ENCODE measurements at places on chromosomes 1 and 21.

- DNase-seq = peak; percentile 74
Measured at GRCh38 chr1:178168536-178168935, 74.6 kb downstream of the RASAL2 start.

GRCh38 chr1:202713110-202713509 is 2.9 kb upstream of the SYT2 start:
- no peak for DNase-seq

DNA sequence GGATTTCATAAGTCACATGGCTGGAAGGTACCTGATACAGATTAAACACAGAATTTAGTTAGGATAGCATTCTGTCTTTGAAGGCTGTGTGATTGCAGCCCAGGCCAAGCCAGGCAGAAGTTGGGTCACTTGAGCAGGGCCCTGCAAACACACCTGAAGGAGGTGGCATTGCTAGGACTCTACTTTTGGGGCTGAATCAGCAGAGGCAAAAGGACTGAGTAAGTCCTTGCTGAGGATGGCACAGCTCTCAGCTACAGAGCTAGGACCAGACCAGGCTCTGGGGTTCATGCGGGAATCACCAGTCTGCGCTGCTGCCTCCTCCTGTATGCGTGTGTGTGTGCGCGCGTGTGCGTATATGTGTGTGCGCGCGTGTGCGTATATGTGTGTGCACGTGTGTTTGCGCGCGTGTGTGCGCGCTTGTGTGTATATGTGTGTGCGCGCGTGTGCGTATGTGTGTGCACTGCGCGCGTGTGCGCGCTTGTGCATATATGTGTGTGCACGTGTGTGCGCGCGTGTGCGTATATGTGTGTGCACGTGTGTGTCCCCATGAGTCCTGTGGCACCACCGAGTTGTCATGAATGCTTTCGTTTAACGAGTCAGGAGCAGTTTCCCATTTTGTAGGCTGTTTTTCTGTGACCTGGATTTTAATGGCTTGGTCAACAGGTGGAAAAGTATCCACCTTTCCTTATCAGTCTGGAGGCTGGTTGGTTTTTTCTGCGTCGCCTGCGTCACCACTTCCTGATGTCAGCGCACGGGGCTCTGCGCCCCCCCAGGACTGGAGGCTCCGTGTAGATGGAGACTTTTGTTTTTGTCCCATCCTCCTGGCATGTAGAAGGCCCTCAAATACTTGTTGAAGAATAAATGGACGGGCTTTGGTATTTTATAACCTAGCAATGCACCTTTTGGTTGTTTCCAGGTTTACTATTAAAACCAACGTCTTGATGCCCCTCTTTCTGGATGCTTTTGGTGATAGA is 34.7 kb downstream of the ADARB1 start:
- no peak for DNase-seq

DNA sequence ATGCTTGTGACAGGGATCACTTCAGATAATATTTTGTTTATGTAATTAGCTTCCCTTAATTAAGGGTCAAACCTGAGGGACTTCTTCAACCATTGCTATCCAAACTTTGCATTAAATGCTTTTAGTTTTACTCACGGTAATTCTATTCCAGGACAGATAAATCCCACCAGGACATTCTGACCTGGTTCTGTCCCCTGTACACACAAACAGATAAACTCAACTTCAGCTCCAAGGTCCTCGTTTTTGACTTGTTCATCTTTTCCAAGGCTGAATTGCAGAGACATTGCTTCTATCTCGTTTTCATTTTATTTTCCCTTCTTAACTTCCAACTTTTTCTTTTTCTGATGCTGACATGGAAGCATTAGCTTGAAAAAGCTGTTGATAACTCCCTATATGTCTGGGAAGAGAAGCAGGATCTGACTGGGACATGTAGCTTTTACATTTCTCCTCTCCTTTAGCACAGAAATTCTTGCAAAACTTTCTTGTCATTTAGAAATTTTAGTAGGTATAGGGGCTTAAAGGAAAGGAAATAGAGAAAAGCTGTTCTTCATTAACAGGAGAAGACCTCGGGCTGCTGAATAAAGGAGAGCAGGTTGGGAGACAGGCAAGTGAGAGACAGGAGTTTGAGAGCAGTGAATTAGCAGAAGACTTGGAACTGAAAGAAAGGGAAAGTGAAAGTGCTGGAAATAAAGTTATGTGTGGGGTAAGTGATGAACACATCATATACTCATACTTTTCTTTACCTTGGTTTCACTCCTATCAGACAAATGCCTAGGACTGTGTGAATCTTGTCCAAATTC is 231.7 kb upstream of the B3GALT2 start:
- DNase-seq = peak; percentile 60

DNA sequence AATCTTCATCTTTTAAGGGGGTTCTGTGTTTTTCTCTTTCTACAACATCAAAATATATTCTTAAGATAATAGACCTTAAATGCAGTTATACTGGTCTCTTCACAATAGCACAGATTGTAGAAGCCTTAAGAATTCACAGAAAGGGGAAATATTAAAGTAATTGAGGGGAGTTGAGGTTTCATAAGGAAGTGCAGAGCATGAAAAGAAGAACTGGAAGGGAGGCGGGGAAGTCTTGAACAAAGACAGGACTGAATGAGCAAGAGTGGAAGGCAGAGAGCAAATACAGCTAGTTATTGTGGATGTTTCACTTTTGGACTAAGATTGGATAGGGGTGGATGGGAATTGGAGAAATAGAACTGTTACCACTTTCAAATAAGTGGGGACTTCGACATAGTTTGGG is 67.7 kb downstream of the PTGER3 start:
- DNase-seq = no peak

GRCh38 chr1:91751275-91751674 is 134.7 kb downstream of the TGFBR3 start:
- no peak for DNase-seq

DNA sequence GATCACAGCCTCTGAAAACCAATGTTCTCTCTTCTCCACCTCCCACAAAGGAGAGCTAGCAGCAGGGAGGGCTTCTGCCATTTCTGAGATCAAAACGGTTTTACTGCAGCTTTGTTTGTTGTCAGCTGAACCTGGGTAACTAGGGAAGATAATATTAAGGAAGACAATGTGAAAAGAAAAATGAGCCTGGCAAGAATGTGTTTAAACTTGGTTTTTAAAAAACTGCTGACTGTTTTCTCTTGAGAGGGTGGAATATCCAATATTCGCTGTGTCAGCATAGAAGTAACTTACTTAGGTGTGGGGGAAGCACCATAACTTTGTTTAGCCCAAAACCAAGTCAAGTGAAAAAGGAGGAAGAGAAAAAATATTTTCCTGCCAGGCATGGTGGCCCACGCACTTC is 35.8 kb upstream of the TDRD10 start:
- DNase-seq = no peak

DNA sequence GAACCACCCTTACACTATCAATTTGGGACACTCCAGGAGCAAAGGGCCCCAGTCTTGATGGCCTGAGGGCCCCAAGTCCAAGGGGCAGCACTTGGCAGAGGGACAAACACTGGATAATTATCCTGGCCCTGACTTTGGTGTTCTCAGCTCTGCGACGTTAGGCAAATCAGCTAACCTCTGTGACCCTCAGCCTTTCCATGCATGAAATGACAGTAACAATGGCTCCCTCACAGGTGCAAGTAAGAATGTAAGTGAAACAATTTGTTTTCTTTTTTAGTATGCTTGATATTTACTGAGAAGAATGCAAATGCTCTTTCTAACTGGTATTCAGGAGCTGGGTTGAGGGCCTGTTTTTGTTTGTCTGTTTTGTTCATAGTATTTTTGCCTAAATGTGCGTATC is 61.6 kb upstream of the PRDX6 start:
- DNase-seq = no peak
